ENCODE measurements at places on chromosomes 1 and 21.

DNA sequence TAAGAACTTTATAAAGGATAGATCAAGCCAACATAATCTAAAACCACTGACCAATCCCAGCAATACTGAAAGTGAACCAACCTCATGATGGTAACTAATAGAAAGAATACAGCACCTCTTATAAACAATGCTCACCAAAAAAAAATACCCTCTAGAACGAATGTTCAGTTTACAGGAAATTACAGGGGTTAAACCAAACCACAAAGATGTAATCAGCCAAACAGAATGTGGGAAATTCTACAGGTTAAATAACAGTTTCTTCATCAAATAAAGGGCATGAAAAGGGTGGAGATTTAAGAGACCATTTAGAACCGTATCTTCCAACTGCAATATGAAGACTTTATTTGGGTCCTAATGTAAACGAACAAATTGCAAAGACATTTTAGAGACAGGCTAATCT lies 30.4 kb downstream of the ARID4B start:
- no peak for DNase-seq

- DNase-seq: no peak
Observed at GRCh38 chr1:89553157-89553556, 28.5 kb downstream of the LRRC8B start.

DNA sequence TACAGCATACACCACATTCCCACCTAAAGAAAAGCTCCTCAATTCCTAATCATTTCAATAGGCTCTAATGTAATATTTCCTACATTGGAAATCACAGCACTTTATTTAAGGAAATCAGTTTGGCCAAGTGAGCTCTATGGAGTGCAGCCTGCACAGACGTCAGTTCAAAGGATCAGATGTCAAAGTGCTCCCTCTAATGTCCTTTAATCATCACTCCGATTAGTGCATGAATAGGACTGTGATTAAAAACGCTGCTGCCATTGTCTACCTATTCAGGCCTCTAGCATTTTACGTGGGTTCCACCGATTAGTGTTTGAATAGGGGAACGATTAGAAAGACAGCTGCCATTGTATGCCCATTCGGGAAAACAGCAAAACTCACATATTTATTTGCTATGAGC lies 50.2 kb downstream of the DPYD start:
- DNase-seq: no peak

- DNase-seq: no peak
Observed at GRCh38 chr1:235017719-235018118, 110.9 kb downstream of the TOMM20 start.

DNA sequence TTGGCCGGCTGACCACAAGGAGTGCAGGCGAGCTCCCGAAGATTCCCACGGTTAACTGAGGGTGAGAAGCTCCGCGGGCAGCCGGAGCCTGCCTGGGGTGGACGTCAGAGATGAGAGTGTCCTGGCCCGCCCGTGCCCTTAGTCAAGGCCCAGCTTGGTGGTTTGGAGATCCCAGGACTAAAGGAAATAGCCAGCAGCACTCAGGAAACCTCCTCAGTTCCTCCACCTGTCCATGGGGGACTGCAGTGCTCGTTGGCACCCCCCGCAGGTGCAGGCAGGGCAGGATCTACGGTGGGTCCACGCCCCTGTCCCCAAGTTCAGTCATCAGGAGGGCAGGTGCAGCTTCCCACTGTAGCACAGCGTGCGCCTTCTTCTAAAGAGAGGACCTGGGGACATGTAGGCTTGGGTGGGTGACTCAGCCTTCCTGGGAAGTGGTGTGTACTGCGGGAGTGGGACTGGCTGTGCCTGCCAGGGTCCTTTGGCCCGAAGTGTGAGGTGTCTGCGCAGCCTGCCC lies 32.5 kb downstream of the SLX9 start:
- DNase-seq: no peak

DNA sequence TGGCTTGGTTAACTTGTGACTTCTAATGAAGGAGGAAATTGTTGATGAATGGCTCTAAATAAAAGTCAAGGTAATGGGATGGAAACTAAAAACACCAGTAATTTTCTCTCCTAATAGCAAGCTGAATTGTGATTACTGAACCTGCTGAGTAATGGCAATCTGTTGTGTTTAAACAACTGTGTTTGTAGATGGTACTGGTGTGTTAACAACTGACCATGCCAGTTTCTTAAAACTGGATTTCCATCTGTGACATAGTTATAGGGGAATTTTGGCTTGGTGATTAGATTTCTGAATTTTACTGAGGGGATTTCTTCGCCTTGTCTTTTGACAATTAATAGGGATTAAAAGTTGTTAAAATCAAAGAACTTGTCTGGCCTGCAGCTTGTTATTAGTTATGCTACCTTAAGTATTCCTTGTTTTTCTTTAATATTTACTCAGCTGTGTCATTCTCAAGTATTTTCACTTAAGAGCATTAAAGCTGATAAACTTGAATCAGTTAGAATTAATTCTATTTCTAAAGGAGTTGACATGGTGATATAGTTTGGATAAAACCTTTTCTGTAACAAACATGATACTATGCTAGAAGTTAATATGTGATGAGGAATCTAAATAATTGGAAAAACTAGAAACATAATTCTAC lies 7.9 kb upstream of the ERO1B start:
- no peak for DNase-seq

DNA sequence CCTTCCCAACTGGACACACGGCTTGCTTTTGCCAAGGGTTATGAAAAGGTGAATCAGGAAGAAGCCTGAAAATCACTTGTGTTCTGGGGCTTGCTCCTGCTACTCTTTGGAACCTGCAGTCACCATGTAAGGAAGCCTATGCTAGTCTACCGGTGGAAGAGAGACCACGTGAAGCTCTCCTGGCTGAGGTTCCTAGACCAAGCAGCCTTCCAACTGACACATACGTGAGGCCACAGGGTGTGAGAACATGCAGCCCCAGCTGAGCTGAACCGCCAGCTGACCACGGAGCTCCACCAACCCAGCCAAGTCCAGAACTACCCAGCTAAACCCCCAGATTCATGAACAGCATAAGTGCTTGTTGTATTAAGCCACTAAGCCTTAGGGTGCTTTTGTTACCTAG lies 72.8 kb upstream of the KRTAP19-8 start:
- no peak for DNase-seq

- no peak for DNase-seq
Observed at GRCh38 chr21:39232861-39233291, 49.6 kb upstream of the PSMG1 start.

GRCh38 chr1:35278886-35279554 lies 10.5 kb downstream of the ZMYM4 start:
- DNase-seq: no peak

DNA sequence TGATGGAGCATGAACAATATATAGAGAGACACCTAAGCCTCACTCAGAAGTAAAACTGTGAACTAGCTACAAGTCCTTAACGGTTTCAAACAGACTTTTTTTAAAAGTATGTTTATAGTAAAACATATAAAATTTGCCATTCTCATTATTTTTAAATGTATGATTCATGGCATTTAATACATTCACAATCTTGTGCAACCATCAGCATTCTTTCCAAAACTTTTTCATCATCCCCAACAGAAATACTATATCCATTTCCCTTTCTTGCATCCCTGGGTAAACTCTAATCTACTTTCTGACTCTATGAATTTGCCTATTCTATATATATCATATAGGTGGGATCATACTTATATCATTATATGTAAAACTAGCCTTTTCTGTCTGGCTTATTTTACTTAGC lies 25.5 kb downstream of the EVI5 start:
- no peak for DNase-seq

- DNase-seq: no peak
Observed at GRCh38 chr1:57188168-57188567, 222.4 kb upstream of the C8B start.

GRCh38 chr1:241839369-241839979 lies 8.5 kb upstream of the EXO1 start:
- no peak for DNase-seq

DNA sequence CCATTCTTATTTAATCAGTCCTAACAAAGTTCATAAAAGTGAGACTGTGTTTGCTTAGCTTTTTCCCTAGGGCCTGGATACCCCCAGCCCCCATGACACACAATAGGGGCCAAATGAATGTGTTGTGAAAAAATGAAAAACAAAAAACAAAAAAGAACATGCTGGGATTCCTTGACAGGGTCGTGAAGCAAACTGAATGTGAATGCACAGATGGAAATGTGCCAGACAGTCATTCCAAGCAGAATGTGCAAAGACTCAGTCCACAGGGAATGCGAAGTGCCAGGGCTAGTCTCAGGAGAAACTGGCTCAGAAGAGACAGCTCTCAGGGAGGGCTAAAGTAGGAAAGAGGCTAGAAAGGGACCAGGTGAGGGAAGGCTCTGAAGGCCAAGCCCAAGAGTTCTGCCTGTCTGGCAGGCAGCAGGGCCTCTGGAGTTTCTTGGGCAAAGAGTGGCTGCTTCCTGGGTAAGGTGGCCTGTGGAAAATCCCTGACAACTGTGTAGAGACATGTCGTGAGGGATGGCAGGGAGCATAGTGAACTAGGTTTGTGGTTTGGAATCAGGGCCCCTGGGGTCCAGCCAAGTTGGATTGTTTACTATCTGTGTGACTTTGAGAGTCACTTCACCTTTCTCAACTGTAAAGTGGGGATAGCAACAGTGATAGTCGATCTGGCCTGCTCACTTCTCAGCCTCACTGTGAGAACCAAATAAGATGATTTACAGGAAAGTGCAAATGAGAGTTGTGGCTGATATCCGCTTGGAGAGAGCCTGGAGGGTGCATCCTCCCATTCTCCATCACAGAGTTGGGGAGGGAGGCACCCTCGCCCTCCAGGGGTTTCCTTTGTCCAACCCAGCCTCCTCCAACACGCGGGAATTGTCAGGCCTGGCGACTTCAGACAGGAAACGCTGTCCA lies 1.2 kb upstream of the ADAM15 start:
- no peak for DNase-seq

GRCh38 chr1:162171111-162171510 lies 101.6 kb downstream of the NOS1AP start:
- no peak for DNase-seq

- DNase-seq: no peak
Observed at GRCh38 chr1:61520401-61520800, 204.5 kb downstream of the TM2D1 start.

DNA sequence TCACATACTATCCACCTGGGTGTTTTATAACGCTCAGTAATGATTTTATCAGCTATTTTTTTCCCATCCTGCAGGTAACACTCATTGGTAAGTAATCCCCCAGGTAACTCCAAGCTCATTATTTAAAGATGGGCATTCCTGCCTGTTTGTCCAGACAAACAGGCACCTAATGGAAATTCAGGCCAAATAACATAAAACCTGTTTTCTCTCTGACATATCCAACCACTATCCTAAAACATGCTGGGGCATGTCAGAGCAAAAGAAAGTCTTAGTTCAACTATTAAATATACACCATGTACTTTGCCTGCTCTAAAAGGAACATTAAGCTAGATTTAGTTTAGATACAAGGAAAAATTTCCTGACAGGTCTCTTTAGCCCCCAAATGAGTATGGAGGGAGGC lies 987.7 kb downstream of the TTLL7 start:
- DNase-seq: no peak

- no peak for DNase-seq
Observed at GRCh38 chr1:22416555-22417454, 34.8 kb upstream of the ZBTB40 start.

- DNase-seq: no peak
Observed at GRCh38 chr1:85330214-85330631, 53.8 kb upstream of the BCL10 start.

- DNase-seq: no peak
Observed at GRCh38 chr1:182283746-182284544, 107.6 kb downstream of the GLUL start.

GRCh38 chr21:42125571-42126544 lies 54.7 kb downstream of the UMODL1 start:
- no peak for DNase-seq

DNA sequence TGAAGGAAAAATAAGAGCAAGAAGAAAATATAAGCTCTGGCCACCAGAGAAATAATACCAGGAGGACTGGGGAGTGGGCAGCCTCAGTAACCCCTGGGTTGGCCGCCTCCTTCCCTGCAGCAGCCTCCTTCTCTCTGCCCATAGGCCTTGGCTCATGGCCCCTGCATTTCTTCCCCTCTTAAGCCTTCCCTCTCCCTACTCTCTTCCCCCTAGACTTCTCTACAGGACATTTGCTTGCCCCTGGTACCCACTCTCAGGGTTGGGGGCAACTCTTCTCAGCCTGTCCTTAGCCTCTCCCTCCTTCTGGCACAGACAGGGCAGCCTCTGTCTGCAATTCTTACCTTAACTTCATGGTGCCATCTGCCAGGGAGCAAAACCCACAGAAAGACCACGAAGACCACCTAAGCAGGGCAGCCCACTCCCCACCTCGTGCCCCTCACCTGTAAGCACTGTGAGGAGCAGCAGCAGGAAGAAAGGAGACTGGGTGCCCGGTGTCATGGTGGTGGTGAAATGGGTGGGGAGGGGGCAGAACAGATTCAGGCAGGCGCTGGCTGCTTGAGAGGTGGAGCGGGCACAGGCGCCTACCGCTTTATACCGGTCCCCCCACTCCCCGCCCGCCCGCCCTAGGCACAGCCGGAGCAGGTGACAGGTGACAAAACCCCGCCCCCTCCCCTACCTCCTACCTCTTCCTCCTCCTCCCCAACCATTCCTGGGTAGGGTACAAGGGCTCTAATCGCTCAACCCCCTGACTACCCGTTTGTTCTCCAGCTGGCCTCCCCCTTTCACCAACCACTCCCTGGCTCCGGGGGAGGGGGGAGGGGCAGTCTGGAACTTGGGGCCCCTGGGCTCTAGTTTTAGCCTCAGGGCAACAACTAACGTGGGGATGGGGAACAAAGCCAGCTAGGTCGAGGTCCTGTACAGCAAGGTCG lies 15.1 kb downstream of the THBS3 start:
- DNase-seq: no peak

DNA sequence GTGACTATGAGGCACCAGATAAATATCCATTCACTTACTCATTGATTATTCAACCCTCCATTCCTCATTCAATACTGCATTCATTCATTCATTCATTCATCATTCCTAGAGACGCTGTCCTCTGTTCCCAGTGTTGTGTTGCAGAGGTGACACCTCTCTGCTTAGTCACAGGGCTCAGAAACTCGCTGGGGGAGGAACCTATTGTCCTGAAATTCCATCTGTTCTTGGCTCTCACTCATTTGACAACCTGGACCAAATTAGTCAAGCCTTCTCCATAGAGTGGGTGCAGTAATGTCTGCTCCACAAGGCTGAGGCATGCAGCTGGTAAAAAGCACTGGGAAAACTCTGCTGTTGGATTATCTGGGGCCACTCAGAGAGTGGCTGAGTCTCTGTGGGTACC lies 49.7 kb downstream of the MYOM3 start:
- DNase-seq: no peak

DNA sequence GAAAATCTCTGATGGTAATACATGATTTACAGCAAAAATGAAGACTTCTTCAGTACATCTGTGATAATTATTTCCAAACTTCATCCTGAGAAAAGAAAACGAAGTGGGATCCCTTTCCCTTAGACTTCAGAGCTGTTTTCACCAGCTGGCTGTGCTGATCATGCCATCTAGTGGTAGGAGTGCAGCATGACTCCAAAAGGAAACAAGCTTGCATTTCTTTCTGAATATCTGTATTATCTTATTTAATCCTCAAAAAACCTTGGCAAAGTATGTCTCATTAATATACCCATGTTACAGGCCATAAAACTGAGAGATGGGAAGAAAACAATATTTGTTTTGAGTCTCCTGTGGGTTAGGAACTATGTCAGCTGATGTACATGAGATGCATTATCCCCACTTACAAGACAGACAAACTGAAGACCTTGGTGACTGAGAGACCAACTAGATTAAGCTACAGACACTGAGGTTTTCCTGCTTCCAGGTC lies 9.8 kb upstream of the GJA8 start:
- no peak for DNase-seq
